Inflammatory macrophage treated with lipopolysaccharide for 4 hours (primary cell): ENCODE measurements at places on chromosomes 13 and 19.

DNA sequence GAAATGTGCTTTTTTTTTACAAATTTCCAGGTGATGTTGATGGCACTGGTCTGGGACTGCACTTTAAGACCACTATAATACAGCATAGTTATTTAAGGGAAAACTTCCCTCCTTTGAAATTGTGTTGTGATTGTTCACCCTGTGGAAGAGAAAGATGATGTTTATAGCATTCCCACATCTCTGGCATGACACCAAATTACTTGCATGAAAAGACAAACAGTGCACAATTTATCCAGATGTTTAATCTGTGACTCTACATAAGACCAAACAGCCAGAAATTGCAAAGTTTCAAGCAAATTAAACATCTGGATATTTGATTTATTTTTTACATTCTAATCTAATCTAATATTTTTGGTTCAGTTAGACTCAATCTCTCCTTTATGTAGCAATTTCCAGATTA, 51.6 kb downstream of the UFM1 start:
- no peak for DNase-seq

DNA sequence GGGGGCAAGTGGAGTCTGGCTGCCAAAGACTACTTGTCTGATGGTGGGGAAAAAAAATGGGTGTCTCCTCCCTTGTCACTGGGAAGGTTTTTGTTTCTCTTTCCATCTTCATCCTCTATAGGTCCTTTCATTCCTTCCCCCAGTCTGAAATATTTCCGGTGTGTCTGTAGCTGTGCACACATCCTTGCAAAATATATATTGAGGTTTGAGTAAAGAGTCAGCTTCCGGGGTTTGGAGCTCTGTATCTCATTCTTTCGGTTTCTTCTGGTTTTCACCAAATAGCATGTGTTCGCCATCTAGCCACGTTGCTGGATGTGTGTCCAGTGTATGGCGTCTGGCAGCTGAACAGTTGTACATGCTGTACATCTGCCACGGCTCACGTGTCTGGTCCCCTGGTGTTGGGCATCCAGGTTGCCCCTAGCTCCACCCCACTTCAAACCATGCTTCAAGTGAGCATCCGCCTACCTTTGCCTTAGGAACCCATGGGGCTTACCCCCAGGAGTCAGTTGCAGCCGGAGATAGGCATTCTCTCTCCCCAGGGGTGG, 142.2 kb downstream of the SIPA1L3 start:
- peak; percentile 97 for DNase-seq

DNA sequence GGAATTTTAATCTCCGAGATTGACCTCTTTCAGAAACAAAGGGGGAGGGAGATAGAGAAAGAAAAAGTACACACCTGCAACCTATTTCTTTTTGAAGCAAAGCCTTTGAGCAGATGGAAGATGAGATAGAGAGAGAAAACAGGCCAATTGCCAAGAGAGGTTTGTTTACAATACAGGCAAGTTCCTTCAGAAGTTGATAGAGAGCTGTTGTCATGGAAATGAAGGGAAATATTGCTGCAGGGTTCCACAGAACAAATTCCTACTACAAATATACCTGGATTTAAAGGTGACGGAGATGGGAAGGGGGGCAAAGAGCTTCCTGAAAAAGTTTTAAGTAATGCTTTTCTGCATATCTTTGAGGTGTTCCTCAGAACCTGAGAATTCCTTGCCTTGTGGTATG, 388.4 kb downstream of the NDFIP2 start:
- DNase-seq: no peak

DNA sequence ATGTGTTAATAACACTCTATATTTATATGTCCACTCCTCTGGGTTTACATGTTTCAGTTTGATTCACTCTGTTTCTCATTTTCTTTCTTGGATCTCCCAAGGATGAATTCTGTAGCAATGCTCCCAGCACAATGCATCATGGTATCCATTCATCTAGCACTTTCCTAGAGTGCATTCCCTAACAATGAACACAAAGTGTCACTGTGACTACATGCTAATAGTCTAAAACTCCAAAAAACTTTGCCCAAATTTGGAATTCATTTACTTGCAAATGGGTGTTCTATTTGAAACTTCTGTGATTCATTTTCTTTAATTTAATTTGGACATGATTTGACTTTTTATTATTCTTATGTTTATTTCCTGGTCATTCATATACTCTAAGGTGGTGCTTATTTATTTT, 286.3 kb downstream of the POU4F1 start:
- no peak for DNase-seq

DNA sequence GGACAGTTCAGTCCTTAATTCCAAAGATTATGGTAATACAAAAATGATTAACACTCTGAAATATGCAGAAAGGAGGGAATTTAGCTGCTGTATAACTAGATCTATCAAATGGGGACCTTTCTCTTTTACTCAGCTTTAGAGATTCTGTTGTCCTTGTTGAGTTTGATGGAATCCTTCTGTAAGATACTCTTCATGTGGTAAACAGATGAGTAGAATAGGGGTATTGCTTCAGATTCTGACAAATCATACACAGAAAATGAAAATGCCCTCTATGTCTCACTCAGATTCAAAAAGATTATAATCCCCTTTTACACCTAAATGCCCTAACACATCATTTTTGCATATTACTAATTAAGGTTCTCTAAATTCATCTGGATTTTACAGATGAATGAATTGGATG, 50.7 kb downstream of the ARHGAP35 start:
- no peak for DNase-seq

DNA sequence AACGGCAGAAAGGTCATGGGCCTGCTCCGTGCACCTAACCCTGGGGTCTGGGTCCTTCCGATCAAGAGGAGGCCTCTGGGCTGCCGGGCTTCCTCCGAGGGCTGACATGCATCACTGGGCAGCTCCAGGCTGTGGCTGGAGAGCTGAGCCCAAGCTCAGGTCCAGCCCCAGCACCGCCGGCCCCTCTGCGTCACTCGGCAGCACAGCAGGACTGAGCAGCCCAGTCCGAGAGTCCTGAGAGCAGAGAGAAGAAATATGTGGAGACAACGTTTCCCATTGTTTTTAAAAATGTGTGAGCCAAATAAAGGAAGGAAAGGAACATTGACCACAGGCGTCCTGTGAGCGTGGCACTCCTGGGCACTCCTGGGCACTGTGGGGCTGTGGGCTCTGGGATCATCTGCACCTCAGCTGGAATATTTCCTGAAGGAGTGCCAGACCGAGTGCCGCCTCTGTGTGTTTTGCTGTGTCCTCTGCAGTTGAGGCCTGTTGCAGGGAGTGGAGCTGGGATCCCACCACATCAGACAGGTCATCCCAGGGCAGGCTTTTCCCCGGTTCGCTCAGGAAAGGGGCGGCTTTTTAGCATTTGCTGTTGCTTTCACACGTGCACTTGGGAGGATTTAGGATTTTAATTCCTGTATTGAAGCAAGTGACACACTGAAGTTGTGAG, 37.8 kb upstream of the TFDP1 start:
- DNase-seq: no peak

DNA sequence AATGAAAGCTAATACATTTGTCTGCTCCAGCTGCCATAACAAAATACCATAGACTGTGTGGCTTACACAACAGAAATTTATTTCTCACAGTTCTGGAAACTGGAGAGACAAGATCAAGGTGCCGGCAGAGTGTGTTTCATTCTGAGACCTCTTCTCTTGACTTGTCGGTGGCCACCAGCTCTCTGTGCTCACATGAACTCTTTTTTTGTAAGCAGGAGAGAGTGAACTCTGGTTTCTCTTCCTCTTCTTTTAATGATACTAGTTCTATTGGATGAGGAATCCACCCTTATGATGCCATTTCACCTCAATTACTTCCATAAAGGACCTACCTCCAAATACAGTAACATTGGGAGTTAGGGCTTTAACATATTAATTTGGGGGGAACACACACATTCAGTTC, 11.7 kb downstream of the KCTD12 start:
- peak; percentile 80 for DNase-seq

DNA sequence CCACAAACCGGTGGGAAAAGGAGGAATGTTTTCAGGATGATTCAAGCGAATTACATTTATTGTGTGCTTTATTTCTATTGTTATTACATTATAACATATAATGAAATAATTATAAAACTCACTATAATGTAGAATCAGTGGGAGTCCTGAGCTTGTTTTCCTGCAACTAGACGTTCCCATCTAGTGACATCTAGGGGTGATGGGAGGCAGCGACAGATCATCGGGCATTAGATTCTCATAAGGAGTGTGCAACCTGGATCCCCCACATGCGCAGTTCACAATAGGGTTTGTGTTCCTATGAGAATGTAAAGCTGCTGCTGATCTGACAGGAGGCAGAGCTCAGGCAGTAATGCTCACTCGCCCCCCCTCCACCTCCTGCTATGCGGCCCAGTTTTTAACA, 54.5 kb downstream of the SPTBN4 start:
- DNase-seq: peak; percentile 11

DNA sequence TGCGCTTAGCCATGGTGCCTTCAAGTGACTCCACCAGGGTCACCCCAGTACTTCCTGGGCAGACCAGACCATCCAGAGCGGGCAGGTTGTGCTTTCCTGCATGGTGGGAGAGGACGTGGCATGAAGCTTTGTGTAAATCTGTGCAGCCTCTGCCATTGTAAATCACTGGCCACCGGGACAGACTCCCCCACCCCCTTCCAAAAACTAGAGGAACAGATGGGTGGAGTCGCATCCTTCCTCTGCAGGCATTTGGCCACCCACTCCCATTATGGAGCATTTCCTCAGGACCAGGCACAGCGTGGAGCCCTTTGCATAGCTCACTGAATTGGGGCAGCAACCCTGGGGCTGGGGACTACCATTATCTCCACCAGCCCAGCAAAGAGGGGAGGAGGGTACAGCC, 8.2 kb downstream of the BCKDHA start:
- no peak for DNase-seq

DNA sequence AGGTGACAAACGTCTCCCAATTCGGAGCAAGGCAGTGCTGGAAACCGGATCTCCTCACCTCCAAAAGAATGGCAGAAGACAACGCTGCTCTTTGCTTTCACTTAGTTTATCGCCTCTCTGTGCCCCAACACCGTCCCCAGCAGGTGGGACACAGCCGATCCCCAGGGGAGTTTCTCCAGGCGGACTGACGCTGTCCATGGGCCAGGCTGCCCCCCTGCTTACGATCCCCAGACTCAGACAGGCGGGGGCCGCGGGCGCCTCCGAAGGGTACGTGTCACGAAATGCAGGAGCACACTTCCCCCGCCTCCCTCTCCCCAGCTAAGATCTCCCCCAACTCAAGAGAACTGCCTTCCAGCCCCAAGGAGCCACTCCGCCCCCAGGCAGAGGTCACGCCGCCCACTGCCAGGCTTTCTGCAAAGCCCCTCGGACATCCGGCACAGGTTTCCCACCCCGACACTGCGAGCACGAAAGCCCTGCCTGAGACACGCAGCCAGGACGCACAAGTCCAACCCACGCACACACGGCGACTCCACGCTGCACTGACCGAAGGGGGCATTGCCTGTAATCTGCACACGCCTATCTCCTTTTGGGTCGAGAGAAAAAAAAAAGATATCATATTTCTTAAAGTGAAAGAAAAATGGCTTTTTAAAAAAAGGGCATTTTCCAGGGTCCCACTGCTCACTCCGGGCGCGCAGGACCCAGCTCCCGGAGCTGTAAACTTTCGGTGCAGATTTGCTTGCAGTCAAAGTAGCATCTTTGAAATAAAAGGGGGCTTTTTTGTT, 2.0 kb downstream of the SPRY2 start:
- peak; percentile 72 for DNase-seq

GRCh38 chr19:16048583-16048982, 27.7 kb upstream of the TPM4 start:
- no peak for DNase-seq

GRCh38 chr13:98048265-98048664, 94.6 kb upstream of the FARP1 start:
- DNase-seq: no peak

DNA sequence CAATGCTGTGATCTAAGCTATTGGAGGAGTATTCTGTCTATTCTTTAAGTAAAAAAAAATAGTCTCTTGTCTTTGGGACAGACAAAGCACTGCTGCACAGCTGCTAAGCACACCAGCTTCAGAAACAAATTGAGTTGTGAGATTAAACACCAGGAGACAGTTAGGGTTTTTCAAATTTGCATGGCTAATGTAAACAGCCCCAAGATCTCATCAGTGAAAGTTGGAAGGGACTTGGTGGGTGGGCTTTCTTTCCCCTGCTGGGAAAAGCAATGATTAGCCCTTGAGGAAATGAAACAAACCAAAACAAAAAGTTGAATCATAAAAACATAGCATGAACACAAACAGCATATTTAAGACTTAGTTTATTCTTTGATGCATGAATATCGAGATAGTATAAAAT, 143.6 kb upstream of the SLITRK1 start:
- no peak for DNase-seq

- DNase-seq: no peak
These were observed 57.5 kb upstream of the NPAS1 start for GRCh38 chr19:46962030-46962570.

DNA sequence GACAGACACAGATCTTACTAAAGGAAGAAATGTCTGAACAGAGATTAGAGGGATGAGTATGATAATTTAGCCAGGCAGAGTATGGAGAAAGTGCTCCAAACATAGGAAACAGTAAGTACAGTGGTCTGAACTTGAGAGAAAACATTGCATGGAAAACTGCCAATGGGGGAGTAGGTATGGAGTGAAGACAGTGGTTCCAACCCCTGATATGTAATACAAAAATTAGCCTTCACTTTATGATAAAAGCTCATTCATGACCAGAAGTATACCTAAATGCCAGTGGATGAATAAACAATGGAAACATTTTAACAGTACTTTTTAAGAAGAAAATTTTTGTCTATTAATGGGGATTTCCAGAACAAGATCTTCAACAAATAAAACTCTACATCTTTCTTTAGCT, 334.0 kb downstream of the DIAPH3 start:
- no peak for DNase-seq

DNA sequence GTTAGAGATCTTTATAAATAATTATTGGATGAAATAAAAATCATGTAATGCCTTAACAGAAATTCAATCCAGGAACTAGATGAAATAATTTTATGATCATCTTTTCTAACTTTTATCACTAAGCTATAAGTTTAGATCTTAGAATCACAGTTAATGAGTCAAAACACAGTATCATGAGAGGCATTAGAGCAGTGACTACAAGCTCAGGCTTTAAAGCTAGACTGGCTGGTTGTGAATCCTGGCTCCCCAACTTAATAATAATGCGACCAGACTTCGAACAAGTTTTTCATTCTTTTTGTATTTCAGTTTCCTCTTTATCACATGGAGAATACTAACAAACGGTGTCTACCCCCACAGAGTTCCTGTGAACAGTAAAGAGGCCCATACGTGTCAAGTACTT, 108.6 kb downstream of the MYCBP2 start:
- no peak for DNase-seq

GRCh38 chr19:47186446-47187334, 44.3 kb downstream of the BBC3 start:
- DNase-seq: no peak

DNA sequence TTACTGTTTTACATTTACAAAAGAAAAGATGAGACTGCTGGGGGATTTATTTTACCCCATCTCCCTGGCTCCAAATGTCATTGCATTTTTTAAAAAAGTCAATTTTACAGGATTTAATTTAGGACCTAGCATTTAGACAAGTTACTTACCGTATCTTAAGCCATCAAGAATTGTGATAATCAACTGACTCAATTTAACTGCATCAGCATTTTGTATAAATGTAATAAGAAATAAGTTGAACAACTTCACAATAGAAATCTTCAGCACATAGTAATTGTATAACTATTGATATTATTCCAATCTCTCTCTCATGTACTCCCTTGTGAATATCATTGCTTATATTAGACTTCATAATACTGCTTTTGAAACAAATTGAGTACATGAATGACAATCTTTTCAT, 907.5 kb upstream of the SLC10A2 start:
- DNase-seq: no peak

- peak; percentile 78 for DNase-seq
These were observed 49.4 kb upstream of the INTS6 start for GRCh38 chr13:51502153-51502651.
